ENCODE measurements at places on chromosomes 7 and 10. TPM values are rescaled to one million over a fixed set of nuclear protein-coding genes. Genes with fewer than 3 reads are reported as not detected.

Gene WEE2
- not detected for total RNA-seq

Gene MACROH2A2
- 17.4 TPM for total RNA-seq

Gene GPNMB
- total RNA-seq, result under 0.01 TPM

DNA sequence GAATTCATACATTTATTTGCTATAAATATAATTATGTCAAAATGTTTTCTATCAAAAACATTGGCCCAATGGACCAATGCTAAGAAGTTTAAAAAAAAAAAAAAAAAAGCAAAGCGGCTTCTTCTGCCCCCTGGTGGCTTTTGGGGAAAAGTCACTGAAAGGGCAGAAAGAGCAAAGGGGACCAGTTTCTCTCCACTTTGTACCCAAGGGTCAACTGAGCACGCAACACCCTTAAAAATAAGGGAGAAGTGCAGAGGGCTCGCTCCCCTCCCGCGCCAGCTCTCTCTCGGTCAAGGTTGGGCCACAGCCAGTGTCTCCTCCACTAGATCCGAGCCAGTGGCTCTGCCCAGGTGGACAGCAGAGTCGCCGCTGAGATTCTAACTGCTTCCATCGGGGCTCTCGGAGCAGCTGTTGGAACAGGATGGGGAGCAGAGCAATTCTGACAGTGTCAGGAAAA, 136.4 kb upstream of the FGFR2 start:
- H3K4me1 ChIP-seq, result no peaks in the 10 kb centered on the region
- no peaks in the 10 kb centered on the region for H3K36me3 ChIP-seq
- peaks cover 8% of the 10 kb centered on the region for H3K27me3 ChIP-seq
- DNase-seq, result no peak

Gene CYP2W1
- total RNA-seq, result not detected

GRCh38 chr10:230758-231157, 95.5 kb downstream of the ZMYND11 start:
- no peak overlapping the region for H3K4me3 ChIP-seq
- H3K36me3 ChIP-seq, result peaks cover 1% of the 10 kb centered on the region

- H3K4me3 ChIP-seq, result no peak overlapping the region
- peaks cover 11% of the 10 kb centered on the region for H3K4me1 ChIP-seq
- no peak overlapping the region for H3K27ac ChIP-seq
Measured at GRCh38 chr10:12397147-12397896, 48.0 kb downstream of the CAMK1D start.

Gene AGR2
- total RNA-seq, result not detected

All from IMR-90 (cell line).